Activated CD4-positive, alpha-beta T cell treated with anti-CD3 and anti-CD28 coated beads, Interleukin-2, amount 50 U/mL, for 16 hours (primary cell): ENCODE measurements at places on chromosomes 16 and 17.

DNA sequence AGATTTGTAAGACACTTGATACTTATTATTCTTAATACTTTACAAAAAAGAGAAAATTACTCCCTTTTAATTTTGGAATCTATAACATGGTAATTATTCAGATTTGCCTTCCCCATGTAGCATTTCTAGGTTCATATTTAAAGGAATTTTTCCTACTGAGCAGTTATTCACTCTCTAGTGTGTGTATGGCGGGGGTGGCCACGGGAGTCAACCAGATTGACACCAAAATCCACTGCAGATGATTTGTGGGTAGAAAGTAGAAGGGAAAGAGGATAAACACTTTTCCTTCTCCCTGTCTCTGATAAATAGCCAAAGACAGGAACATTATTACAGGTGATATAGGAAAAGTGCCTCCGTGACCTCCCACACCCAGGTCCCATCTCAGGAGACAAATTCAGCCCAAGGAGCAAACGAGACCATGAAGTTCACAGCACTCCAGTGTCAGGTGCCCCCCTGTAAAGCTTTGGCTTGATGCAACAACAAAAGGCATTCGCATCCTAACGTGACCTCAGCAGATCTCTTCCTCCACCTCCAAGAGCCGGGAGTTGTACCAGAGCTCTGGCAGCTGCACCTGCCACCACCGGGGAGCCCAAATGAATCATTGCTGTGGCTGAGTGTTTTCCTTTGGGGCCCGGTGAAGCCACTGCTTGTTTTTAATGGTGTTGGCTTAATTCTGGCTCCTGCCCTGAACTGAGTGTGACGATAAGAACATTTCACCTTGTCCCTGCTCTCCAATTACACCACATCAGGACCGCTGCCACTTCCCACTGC is 92.7 kb upstream of the NOL11 start:
- no peak for DNase-seq

DNA sequence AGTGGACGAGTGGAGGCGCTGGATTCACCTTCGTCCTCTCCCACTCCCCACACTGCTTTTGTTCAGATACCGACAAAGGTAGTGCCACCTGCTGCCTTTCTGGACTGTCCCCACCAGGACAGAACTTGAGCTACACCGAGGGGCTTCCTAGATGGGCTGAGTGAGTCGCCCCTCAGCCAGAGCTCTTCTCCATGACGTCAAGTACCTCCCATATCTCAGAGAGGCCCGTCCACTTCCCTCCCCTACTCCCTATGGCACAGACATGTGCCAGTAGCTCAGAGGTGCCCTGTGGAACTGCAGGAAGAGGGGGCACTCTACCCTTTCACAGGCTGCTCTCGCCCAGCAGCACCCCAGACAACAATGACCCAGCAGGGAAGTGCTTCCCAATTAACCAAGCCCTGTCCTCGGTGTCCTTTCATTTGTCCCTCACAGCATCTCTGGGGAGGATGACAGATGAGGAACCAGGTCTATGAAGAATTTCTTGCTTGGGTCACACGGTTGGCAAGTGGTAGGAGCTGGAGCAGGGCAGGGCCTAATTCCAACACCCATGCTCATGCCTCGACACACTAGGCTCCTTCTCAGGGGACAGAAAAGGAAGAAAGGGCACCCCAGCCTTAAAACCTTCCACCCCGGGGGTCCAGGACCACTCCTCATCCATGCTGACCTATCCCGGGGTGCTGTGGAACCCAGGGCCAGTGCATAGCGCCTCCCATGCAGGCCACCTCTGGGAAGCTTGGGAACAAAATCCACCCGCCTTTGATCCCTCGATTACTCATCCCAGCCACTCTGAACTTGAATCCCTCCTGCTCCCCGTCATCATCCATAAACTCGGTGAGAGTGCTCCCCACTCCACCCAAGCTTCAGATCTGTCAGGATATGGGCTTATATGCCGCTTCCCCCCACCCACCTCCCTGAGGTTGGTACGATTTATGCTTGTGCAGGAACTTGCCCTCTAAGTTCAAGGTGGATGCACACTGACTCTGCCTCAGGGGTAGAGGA is 51.7 kb downstream of the WNT3 start:
- no peak for DNase-seq

GRCh38 chr17:57577751-57578607 is 167.1 kb downstream of the CCDC182 start:
- DNase-seq, result no peak

GRCh38 chr17:7845359-7846062 is 9.4 kb upstream of the TMEM88 start:
- no peak for DNase-seq

GRCh38 chr16:77897129-77897437 is 108.7 kb downstream of the VAT1L start:
- no peak for DNase-seq
